ENCODE measurements at places on chromosomes 6 and 20.
A peak's percentile ranks its signal among the peaks of the same experiment; 100 is the strongest.

GRCh38 chr6:74603322-74604076 lies 602.4 kb downstream of the COL12A1 start:
- no peak for DNase-seq

DNA sequence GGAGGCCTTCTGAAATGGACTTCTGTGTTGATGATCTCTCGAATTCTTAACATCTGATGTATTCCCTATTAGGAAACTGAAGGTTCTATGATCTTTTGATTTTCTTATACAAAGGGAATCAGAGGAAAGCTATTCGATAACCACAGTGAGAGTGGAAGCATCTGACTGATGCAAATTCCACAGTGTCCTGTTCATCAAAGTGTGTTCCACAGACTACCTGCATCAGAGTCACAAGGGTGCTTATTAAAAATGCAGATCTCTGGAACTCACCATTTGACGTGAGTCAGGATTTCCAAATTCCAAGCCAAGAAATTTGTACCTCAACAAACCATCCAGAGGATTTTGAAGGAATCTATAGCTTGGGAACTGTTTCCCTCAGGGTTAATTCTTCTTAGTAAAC lies 4.4 kb upstream of the MEP1A start:
- DNase-seq, result no peak

DNA sequence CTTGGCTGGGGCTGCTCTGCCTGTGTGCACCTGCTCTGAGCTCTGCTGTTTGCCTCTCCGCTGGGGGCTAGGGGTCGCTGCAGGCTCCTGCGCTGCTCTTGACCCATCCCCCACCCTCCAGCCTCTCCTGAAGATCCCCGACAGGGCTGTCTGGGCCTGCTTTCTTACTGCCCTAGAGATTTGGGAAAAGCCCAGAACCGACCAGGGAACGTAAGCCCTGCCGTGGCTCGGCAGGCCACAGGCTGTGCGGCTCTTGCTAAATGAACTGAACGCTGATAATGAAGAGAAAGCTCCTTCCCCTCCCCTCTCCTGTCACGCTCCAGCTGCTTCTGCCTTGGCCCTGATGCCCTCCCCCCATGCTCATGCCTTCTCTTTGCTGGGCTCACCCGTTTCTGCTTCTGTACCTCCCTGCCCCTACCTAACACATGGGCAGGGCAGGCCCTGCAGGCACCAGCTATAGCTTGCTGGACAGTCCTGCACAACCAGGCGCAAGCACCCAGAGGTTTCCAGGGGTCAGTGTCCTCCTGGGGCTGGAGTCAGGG lies 32.0 kb upstream of the PCMTD2 start:
- DNase-seq, result no peak

DNA sequence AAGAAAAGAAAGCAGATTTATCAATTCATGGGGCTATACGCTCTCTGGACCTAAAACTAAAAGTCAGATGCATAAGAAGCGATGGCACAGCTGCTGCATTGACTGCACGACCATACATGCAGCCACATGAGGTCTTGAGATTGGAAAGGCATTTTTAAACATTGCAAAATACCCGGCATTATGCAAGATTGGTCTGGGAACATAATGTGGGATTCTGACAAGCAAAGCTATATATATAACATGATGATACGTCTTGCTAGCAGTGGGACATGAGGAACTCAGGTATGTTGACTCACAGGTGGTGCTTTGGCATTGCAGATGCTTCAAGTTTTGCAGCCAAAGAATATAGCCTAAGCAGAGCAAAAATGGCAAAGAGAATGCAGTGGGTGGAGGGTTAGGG lies 55.1 kb downstream of the SAMD3 start:
- peak; percentile 70 for DNase-seq

DNA sequence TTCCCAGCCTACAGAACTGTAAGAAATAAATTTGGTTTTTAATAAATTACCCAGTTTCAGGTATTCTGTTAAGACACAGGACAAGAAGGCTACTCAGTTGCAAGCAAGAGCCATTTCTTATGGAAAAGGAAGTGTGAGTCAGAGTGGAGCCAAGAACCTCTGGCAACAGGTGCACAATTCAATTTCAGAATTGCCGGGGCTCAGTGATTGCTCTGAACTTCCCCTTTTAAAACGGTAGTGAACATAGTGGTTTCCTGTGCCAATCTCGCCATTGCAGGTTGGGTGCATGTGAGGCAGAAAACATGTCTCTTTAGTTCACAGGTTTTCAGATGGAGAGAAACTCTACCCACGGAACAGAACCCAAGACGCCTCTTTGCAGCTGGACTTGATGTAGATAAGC lies 16.4 kb downstream of the PIGT start:
- no peak for DNase-seq

- no peak for DNase-seq
Measured at GRCh38 chr6:125002406-125002741, 40.1 kb downstream of the RNF217 start.

- no peak for DNase-seq
Measured at GRCh38 chr20:31505903-31506302, 8.3 kb upstream of the HM13 start.

DNA sequence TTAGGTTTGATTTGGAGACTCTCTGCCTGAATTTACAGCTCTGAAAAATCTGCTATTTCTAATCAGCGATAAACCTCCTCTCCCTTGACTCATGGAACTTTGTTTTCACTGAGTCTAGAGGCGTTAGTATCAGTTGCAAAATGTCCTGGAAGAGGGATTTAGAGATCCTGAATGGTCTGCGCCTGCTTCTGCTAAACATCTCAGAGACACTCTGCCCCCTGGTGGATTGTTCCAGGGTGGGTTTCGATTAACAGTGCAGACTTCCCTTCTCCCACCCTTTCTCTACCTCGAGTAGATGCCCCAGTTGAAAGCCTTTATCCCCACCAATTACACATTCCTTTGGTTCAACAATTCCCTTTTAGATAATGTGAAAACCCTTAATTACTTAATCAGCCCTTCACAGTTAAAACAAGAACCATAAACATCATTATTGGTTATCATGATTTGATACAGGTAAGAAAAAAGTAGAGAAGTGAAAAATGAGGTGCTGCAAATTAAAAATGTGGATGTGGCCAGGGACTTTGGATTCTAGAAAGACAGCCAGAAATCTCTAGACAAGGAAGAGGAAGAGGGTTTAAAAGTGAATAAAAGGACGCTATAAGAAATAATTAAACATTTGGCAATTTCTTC lies 5.5 kb downstream of the HTR1B start:
- peak; percentile 89 for DNase-seq

DNA sequence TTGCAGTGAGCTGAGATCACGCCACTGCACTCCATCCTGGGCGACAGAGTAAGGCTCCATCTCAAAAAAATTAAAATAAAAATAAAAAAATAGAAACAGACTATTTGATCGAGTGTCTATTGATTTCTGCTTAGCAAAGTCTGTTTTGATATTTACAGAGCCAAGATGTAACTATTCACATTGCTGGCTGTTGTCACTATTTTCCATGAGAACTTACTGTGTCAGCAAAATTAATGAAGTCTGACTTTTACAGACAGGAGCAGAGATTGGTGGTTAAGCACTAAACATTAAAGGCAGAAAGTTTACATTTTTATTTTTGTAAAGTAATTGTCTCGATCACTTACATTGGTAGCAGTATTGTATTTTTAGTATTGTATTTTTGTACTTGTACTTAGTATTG lies 85.0 kb upstream of the CCDC28A start:
- no peak for DNase-seq

GRCh38 chr20:41029150-41029901 lies 704 bp downstream of the TOP1 start:
- no peak for DNase-seq
